Stimulated activated CD4-positive, alpha-beta T cell treated with anti-CD3 and anti-CD28 coated beads, Interleukin-2, amount 100 ng/mL, for 48 hours (primary cell): ENCODE measurements at places on chromosomes 6 and 20.

DNA sequence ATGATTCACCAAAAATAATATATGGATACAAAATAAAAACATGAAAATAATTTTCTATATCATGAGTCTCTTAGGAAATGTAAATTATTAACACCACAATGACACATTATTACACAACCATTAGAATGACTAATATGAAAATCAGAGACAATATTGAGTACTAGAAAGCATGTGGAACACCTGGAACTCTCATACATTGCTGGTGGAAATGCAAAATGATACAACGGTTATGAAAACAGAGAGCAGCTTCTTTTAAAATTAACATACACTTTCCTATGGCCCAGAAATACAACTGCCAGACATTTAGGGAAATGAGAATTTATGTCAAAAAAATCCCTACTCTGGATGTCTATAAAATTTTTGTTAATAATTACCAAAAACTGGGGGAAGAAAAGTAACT, 853.3 kb upstream of the MAN1A1 start:
- no peak for DNase-seq

- no peak for DNase-seq
These were observed 25.9 kb upstream of the ATXN1 start for GRCh38 chr6:16787128-16787682.

DNA sequence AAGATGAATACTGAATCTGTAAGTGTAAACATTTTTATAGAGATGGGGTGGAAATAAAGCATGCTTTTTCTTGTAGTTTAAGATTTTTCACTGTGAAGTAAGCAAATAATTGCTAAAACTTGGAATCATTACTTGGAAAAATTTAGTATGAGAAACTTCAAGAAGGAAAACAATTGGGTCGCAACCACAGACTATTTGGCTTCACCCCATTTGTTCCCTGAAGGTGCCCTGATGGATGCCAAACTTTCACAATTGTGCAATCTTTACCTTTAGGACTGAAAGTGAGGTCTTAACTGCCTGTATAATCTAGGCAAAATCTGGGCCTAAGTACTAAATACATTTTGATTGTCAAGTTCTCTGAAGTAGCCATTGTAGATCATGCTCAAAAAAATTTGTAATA, 330.1 kb downstream of the HDGFL1 start:
- DNase-seq = no peak

GRCh38 chr6:25788305-25788922, 33.9 kb downstream of the SLC17A4 start:
- DNase-seq = peak; percentile 26
